ENCODE measurements at places on chromosomes 1 and 21. TPM values are rescaled to one million over a fixed set of nuclear protein-coding genes. Genes with fewer than 3 reads are reported as not detected.

Gene SAMSN1
- total RNA-seq, result 17.7 TPM

DNA sequence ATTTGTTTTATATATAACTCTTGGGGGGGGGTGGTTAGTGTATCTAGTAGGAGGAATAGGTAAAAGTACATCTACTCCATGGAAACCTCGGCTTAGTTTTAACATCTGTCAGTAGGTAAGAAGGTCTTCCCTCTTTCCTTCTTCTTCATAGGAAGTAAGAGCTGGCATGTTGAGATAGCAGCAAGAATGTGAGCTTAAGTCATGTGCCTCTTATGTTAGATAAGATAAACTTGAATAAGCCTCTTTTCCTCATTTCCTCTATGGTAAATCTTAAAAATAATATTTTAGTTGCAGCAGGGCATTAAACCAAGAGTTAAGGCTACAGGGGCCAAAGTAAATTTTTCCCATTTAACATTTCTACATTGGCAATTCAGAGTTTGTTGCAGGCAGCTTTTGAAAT lies 100.4 kb downstream of the MAP3K21 start:
- no peak for DNase-seq

DNA sequence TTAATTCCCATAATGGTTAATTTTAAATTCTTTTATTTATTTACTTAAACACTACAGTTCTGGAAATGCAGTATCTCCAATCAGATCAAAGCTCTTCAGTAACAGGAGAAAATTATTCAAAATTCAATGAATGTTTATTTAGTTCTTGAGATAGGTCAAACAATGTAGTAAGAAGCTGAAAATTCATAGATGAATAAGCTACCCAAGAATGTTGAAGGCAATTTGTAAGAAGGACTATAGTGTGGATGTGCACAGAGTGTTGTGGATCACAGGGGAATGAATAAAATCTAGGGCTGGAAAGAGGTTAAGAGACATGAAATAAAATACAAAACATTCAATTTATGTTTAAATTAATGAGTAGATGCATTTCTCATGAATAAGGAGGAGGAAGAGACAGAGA lies 72.0 kb downstream of the OLFM3 start:
- no peak for DNase-seq

DNA sequence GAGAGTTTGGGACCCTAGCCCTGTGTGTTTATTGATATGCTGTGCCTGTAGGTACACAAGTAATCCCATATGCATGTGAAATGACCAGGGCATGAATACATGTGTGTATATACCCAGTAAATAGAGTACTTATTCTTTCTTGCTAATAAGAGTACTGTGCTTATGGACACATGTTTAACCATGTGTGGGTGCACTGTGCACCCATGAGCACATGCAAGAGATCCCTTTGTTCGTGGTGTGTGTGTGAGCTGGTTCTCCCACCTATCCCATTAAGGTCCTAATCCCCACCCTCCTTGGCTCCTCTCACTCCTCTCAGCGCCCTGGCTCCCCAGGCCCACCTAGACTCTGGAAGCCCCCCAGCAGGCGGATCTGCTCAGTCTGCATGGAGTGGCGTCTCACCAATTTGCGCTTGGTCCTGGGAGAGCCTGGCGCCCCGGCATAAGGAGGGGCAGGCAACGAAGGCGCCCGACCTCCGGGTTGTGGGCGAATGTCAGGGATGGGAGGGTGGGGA lies 2.2 kb upstream of the LIX1L start:
- DNase-seq, result no peak

DNA sequence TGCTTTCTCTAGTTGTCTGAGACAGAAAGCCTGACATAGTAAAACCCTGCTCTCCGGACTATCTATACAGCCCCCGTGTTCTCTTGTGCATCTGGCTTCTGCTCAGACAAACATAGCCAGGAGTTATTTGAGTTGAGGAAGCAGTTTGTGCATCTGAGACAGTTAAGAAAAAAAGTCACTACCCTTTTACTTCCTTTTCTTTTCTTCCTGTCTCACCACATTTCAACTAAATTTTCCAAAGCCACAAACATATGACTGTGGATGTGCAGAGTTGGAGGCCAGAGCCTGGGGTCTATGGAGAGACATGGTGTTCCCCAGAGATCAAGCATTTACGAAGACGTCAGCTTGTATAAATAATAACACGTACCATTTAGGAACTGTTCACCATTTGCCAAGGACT lies 158.5 kb upstream of the FGGY start:
- no peak for DNase-seq

Gene AGMAT
- total RNA-seq, result not detected

DNA sequence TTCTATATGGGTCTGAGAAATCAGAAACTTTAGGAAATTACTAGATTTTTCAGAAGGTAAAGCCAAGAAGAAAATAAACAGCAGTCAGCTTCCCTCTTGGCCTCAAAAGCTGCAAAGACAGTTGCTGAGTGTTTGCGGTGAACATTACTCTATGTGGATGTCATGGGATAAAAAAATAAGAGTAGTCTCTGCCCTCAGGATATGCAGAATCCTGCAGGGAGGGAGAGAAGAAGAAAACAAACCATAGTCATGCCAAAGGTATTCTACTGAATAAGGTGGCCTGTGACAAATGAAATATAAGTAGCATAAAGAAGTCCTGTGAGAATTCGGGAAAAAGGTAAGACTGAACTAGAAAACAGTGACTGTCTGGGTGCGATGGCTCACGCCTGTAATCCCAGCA lies 19.0 kb downstream of the YARS1 start:
- no peak for DNase-seq

Gene C8B
- total RNA-seq, result 1.3 TPM

GRCh38 chr1:52523376-52523775 lies 29.5 kb downstream of the TUT4 start:
- DNase-seq, result no peak

Gene FAM163A
- total RNA-seq, result 0.10 TPM

DNA sequence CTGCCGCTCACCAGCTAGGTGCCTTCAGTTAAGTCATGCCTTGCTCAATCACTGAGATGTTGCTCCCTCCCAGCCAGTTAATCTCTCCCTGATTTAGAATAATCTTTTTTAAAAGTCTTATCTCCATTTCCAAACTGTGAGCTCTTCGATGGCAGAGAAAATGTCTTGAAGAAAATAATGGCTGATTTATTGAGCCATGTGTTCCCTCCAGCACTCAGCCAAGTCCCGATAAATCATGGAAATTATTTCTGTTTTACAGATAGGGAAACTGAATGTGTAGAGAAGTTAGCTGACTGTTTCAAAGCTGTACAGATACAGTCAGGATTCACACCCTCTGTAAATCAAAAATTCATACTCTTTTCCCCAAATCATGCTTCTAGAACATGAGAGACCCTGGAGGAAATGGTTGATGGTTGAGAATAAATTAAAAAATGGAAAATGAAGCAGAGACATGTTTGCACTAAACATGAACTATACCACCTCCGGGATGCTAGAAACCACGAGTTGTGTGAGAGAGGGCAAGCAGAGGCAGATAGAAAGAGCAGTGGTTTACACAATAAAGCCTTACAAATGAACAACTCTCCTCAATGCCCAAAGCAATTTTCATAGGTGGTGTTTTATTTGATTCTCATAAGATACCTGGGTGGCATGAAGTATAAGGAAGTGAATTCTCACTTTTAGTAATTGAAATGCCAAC lies 376.4 kb downstream of the PLPP3 start:
- DNase-seq, result no peak

DNA sequence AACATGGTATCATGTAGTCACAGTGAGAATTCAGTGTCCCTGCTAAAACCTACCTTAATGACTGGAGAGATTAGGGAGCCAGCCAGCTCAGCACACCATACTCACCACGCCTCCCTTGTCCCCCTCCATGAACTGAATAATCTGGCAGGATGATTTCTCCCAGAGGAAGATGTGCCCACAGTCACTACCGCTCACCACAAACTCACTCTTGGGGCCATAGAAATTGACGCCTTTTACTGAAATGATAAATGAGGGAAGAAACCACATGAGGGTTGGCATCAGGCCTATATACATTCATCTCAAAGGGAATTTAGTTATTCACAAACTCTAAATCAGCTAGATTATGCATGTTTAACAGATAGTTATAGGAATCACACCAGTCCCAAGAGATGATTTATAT lies 17.4 kb downstream of the PEA15 start:
- DNase-seq, result no peak

Gene HENMT1
- 5.0 TPM for total RNA-seq

- peak; percentile 99 for DNase-seq
Observed at GRCh38 chr1:21782868-21783678, at the start of gene USP48. Gene USP48, minus strand, starts transcription at chr1:21783149. Its CDS starts 192 bp downstream, at chr1:21782957.
